ENCODE measurements at places on chromosomes 5 and 9. TPM values are rescaled to one million over a fixed set of nuclear protein-coding genes. Genes with fewer than 3 reads are reported as not detected.

ACTBL2 gene
- under 0.01 TPM for total RNA-seq

KIF12 gene
- not detected for total RNA-seq

DNA sequence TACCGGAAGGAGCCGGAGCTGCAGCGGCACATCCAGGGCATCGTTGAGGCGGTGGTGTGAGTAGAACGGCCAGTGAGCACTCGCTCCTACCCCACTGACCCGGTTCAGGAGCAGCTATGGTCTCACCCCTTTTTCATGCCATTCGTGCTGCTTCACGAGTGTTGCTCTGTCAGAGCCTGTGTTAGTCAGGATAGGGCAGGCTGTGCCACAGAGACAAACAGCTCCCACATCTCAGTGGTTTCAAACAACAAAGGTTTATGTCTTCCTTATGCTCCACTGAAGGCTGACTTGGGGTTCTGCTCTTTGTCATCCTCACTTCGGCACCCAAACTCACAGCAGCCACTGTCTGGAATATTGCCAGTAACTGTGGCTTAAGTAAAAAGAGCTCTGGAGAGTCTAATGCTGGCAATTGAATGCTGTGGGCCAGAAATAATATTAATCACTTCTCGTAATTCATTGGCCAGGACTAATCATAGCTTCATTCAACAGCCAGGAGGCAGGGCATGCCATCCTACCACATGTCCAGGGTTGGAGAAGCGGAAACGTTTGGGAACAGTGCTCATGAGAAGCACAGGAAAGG is 28.4 kb downstream of the ARHGEF37 start:
- DNase-seq: no peak

EGFL7 gene
- 330 TPM for total RNA-seq

GRCh38 chr5:170246126-170246870 is 13.5 kb downstream of the C5orf58 start:
- no peak for DNase-seq

CAVIN4 gene
- total RNA-seq: 2.0 TPM

DNA sequence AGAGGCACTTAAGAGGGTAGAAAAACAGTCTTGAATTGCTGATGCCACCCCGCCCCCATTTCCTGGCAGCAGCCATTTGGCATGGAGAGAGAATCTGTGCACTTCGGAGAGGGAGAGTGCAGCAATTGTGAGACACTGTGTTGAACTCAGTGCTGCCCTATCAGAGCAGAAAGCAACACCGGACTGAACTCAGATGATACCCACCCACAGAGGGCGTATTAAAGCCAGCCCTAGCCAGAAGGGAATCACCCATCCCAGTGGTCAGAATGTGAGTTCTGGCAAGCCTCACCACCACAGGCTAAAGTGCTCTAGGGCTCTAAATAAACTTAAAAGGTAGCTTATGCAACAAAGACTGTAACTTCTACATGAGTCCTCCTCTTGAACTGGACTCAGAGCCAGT is 88.4 kb upstream of the RGS7BP start:
- no peak for DNase-seq

- DNase-seq: no peak
Observed at GRCh38 chr9:38162332-38163211, 93.5 kb upstream of the SHB start.

SH3TC2 gene
- 15.0 TPM for total RNA-seq

PCDHA11 gene
- under 0.01 TPM for total RNA-seq

TAF11L10 gene
- not detected for total RNA-seq

DNA sequence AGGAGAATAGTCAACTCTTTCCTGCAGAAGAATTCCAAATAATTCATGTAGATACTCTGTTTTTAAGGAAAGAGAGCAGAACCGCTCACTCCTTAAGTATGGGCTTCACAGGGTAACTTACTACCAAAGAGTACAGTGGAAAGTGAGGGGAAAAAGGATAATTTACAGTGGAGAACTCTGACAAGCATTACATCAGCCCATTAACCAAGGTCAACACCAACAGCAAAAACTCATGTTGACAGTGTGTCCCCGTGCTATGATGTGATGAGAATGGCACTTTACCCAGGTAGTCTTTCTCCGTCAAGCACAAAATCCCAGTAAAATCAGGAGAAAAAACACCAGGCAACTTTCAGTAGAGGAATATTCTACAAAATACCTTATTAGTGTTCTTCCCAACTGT is 104.3 kb downstream of the ADCY2 start:
- DNase-seq: no peak

GRCh38 chr9:35842795-35843194 is 13.8 kb downstream of the TMEM8B start:
- no peak for DNase-seq

CNOT8 gene
- total RNA-seq: 104 TPM

DNA sequence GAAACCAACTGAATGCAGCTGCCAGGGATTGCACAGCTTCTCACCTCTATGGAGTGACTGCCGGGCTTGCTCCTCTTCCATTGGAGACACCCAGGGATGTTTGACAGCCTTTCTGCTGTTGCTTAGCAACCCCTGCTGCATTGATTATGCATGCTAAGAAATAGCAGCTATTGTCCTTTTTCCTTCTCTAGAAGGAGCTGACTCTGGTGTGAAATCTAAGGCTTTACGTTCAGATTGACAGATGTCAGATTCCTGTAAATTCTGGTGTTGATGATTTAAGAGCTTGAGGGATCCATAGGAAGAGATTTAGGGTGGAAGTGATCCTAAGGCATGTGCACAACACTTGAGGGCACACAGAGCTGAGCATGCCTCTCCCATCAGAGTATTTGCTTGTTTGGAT is 267.7 kb downstream of the NTRK2 start:
- DNase-seq: no peak

KLHL3 gene
- 20.7 TPM for total RNA-seq

GRCh38 chr9:68507130-68507805 is 33.4 kb downstream of the TMEM252 start:
- DNase-seq: peak; percentile 38

PCDHB11 gene
- 0.44 TPM for total RNA-seq

DNA sequence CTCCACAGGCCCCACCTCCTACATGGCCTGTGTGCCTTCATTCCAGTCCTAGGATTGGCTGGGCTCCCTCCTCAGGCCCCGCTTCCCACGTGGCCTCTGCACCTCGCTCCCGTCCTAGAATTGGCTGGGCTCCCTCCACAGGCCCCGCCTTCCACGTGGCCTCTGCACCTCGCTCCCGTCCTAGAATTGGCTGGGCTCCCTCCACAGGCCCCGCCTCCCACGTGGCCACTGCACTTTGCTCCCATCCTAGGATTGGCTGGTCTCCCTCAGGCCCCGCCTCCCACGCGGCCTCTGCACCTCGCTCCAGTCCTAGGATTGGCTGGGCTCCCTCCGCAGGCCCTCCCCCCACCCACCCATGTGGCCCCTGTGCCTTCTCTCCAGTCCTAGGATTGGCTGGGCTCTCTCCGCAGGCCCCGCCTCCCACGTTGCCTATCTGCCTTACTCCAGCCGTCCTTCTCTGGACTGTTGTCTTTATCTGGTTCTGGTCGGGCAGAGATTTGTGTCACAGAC is 45.3 kb upstream of the CACNA1B start:
- no peak for DNase-seq

DNA sequence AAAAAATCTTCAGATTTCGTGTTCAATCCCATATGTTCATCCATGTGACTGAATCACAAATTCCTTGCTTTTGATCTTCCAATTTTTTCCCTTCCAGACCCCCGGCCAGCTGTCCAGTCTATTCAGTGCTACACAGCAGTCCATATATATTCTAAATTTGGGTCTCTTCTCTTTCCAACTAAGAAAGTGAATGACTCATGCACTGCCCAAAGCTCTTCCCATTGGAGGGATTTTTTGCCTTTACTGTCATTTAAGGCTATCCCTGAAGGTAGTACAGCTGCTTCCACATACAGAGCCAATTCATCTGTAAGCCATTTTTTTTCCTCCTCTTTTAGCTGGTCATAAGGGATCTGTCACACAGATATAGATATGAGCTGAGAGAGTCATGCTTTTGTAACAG is 478.3 kb downstream of the DMRT2 start:
- DNase-seq: no peak

DNA sequence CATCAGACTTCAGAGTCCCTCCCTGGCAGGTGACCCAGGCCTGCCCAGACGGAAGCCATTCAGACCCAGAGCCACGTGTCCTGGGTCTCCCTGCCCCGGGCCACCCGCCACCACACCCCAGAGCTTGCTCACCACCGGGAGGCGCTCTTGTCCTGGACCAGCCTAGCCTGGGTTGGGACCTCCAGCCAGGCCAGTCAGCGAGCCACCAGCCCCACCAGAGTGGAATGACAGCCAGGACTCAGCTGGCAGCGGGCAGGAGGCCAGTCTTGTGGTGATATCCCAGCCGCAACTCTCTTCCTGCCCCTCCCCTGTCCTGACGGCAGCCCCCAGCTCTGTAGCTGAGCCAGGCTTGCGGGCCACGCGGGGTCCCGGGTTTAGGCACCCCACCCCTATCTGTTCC is 1.7 kb upstream of the PTGDS start:
- peak; percentile 48 for DNase-seq

LRRTM2 gene
- total RNA-seq: 0.40 TPM

DNA sequence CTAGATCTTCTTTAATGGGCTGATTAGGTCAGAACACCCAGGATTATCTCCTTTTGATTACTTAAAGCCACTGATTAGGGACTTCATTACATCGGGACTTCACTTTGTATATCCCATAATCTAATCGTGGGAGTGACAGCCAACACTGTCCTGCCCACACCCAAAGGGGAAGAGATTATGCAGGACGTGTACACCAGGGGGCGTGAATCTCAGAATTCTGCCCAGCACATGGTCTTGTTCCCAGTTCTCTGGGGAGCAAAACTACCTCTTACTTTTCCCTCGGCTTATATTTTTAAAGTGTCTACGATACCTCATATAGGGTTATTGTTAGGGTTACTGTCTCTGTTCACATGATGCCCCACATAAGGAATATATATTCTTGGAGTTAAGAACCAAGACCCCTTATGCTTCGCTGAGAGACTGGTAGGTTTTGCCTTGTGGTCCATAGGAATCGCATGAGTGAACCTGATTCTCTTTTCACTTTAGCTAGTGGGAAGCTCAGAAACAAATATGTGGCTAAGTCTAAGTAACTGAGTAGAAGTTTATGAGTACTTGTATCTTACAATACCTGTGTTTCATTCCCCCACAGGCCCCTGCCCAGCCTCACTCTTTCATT is 192.7 kb downstream of the GNA14 start:
- DNase-seq: peak; percentile 60

DNA sequence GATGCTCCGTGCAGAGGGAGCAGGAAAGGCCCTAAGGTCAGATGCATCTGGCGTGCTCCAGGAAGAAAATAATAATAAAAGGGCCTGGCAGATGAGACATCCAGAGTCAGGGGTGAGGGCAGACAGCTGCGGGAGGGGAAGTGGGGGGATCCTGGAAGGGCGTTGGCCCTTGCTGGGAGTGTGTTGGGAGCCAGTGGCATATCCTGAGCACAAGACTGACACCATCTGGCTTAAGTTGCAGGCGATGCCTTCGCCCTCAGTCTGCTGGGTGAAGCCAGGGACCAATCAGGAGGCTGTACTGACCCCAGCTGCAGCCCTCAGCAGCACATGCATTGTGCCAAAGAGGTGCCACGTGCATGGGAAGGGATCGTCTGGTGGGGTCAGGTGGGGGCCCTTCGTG is 3.8 kb downstream of the OR2V2 start:
- no peak for DNase-seq

DNA sequence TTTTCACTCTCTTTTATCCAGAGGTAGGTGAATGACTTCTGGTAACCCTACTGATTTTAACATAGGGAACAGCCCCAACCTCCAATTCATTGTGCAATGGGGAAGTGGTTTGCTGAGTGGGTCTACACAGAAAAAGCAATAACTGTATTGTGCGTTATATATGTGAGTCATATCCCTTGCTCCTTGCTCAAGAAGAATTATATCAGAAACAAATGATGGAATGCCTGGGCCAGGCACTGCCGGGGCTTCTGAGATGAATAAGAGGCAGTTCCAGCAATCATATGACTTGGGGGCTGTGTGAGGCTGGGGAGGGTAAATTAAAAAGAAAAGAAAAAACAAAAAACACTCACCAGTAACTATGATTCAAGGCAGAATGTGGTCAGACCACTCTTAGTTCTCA is 79.2 kb upstream of the ABCA1 start:
- no peak for DNase-seq

Measured in lung microvascular endothelial cell (primary cell).